Activated CD4-positive, alpha-beta T cell treated with anti-CD3 and anti-CD28 coated beads for 36 hours (primary cell): ENCODE measurements at places on chromosomes 13 and 19. TPM values are rescaled to one million over a fixed set of nuclear protein-coding genes. Genes with fewer than 3 reads are reported as not detected.

DNA sequence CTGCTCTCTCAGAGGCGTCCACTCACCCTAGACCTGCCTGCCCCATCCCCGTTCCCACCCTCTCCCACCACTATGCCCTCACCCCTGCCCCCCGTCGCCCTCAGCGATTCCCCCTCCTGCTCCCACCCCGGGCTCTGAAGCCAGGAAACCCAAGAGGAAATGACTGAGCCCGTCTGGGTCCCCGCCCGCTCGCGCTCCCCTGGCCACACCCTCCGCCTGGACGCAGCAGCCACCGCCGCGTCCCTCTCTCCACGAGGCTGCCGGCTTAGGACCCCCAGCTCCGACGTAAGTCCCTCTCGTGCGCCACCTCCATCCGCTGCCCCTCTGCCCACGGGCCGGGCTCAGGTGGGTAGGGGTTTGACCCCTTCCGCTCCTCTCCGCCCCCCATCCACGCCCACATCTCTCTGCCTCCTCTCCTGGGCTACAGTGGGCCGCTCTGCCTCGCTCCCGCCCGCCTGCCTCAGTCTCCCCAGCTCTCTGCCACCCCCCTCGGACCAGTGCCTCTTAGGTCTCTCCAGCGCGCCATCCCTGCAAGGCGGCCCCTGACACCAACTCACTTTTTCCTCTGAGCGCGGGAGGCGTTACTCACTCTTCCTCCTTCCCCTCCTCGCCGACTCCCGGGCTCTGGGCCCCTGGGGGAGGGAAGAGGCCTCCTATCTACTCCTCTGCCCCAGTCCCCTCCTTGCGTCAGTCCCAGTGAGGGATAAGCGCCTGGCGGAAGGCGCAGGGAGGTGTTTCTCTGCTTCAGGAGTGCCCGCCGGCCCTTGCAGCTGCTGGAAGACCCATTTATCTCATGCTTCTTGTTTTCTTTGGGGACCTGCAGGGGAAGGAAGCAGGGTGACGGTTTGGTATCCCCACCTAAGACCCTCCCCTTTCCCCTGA, at the start of gene FXYD5:
TSS of gene FXYD5 (plus strand) at position 211 of the 882 bp plus-strand sequence. CDS start 816 bp downstream, outside the sequence.
- H3K36me3 ChIP-seq: peaks cover 47% of the 10 kb centered on the region
- no peaks in the 10 kb centered on the region for H3K27me3 ChIP-seq
- peak within 1 kb of the TSS; percentile 96 for H3K4me3 ChIP-seq
- peak; percentile 93 for DNase-seq
- H3K27ac ChIP-seq: peak within 1 kb of the TSS; percentile 99

DNA sequence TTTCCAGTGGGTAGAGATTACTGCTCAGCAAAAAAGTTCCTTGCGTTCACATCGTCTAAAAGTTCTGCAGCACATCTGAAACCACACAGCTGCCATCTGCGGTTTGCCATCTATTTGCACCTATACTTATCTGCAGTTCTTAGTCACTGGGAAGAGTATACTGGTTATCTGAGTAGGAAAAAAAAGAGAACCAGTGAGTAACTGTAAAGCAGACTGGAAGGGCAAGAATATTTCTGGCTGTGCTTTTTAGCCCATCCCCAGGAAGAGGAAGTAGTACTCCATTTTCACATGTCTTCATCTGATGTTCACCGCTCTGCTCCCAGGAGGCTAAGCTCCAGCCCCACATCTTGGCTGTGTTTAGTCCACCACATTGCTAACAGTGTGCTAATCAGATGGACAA, 35.6 kb downstream of the EFNB2 start:
- no peak overlapping the region for H3K27ac ChIP-seq
- peak; percentile 11 for DNase-seq
- peaks cover 43% of the 10 kb centered on the region for H3K27me3 ChIP-seq
- no peaks in the 10 kb centered on the region for H3K36me3 ChIP-seq
- H3K4me1 ChIP-seq: peaks cover 5% of the 10 kb centered on the region

- no peak overlapping the region for H3K4me3 ChIP-seq
- H3K27me3 ChIP-seq: no peaks in the 10 kb centered on the region
These were observed 637.0 kb upstream of the SLC10A2 start for GRCh38 chr13:103703246-103703645.

DNA sequence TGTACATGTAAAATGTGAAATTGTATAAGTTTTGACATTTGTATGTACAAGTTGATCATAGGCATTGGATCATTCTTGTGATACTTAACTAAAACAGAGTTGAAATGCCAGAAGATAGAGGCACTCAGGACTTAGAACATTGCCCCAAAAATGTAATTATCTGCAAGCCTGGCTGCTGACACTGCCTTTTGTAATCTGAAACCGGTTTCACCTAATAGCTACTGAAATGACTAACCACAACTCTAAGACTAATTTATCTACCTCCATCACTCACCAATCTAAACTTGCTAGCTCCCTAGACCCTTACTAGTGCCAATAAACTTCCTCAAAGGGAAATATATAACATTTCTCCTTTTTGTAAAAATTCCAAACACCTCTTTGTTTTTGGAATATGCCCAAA, 2596.2 kb downstream of the PCDH9 start:
- no peaks in the 10 kb centered on the region for H3K27me3 ChIP-seq
- H3K36me3 ChIP-seq: no peaks in the 10 kb centered on the region
- H3K4me1 ChIP-seq: no peaks in the 10 kb centered on the region
- no peak overlapping the region for H3K27ac ChIP-seq
- H3K4me3 ChIP-seq: no peak overlapping the region

- no peaks in the 10 kb centered on the region for H3K4me1 ChIP-seq
- no peak for DNase-seq
- H3K4me3 ChIP-seq: no peak overlapping the region
- H3K27me3 ChIP-seq: peaks cover 35% of the 10 kb centered on the region
- H3K27ac ChIP-seq: no peak overlapping the region
These were observed 13.0 kb downstream of the OR7A5 start for GRCh38 chr19:14821937-14822336.

PRSS57 gene
- total RNA-seq: not detected
